ENCODE measurements at places on chromosomes 7 and 10.

DNA sequence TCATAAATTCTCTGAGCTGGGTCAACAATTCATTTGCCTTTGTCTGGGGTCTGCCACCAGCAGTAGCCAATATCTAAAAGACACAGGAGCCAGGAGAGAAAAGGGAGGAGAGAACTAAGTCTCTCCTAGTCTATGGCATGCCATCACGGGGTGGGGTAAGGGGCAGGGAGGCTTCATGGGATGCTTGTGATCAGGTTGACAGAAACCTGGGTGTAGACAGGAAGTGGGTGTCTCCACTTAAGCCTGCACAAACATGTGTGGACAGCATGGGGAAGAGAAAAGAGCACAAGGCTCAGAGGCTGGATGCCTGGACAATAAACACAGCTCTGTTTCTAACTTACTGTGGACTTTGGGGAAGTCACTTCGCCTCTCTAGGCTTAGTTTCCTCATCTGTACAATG, 11.5 kb upstream of the C10orf53 start:
- no peak for DNase-seq

GRCh38 chr10:3046981-3047547, 20.3 kb upstream of the PFKP start:
- DNase-seq, result no peak

GRCh38 chr7:114784746-114785145, 137.1 kb upstream of the MDFIC start:
- DNase-seq, result no peak

GRCh38 chr7:130473876-130474275, 18.0 kb upstream of the MEST start:
- DNase-seq, result no peak

GRCh38 chr7:15853832-15854470, 167.5 kb upstream of the MEOX2 start:
- peak; percentile 64 for DNase-seq

Measured in dermis blood vessel endothelial cell (primary cell).